ENCODE measurements at places on chromosomes 13 and 19.
A peak's percentile ranks its signal among the peaks of the same experiment; 100 is the strongest.

DNA sequence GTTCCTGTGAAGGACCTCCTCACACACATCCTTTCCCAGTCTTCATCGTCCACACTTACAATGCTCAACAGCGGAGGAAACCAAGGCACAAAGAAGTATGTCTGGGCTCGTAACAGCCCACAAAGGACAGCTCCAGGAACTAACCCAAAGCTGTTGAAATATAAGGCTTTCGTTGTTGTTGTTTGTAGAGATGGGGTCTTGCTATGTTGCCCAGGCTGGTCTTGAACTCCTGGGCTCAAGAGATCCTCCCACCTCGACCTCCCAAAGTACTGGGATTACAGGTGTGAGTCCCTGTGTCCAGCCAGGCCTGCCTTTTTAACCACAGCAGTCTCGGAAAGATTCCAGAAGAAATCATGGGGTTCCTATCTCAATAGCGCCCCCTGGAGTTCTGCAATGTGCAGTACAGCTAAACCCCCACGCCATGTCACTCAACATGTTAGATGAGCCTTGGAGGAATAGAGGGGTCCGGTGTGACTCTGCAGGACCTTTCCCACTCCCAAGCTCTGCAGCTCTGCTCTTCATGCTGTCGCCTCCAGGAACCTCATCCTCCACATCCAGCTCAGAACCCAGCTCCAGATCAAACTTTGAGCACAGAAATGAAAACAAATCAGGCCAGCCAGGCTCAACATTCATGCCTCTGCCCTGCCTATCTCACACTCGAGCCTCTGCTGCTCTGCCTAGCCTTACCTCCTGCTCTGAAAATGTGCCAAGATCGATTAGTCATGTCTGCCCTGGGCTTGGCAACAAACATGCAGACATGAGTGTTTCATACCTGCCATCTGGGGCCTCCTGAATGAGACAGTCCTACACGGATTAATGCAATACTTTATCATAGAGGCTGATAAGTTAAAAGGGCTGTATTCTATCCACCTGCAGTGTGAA lies 7.5 kb downstream of the PLA2G4C start:
- peak; percentile 36 for DNase-seq

- DNase-seq, result no peak
These were observed 93.0 kb upstream of the TEX29 start for GRCh38 chr13:111227405-111227804.

DNA sequence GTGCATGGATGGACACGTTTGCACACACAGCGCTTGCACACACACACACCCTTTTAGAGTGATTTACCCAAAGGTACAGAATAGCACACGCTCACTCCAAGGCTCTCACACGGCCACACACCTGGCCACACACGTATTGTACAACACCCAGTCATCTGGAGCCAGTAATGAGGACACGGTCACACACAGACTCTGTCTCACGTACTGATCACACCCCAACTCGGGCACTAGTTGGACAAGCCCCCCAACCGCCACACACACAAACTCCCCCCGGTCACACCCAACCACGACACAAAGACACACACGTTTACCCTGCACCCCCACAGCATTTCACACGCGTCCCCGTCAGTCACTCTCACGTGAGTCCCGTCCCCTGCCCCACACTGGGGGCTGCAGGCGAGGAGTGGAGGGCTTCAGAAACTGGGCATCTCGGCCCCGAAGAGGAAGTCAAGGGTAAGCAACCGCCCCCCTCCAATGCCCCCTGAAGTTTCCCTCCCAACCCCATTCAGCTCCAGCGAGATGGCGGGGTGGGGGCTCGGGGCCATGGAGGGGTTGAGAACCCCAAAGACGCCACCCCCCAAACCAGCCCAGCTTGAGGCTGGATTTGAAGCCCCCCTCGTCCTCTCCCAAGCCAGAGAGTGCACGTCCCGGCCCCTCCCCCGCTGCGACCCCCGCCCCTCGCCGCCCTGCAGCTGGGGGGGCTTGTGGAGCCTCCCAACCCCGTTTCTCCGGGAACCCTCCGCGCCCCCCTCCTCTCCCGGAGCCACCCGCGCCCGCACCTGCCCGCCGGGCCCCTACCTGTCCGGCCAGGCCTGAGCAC lies 599 bp downstream of the OLFM2 start:
- no peak for DNase-seq

GRCh38 chr19:44111910-44112463 lies 1.2 kb upstream of the ZNF225 start:
- peak; percentile 9 for DNase-seq

DNA sequence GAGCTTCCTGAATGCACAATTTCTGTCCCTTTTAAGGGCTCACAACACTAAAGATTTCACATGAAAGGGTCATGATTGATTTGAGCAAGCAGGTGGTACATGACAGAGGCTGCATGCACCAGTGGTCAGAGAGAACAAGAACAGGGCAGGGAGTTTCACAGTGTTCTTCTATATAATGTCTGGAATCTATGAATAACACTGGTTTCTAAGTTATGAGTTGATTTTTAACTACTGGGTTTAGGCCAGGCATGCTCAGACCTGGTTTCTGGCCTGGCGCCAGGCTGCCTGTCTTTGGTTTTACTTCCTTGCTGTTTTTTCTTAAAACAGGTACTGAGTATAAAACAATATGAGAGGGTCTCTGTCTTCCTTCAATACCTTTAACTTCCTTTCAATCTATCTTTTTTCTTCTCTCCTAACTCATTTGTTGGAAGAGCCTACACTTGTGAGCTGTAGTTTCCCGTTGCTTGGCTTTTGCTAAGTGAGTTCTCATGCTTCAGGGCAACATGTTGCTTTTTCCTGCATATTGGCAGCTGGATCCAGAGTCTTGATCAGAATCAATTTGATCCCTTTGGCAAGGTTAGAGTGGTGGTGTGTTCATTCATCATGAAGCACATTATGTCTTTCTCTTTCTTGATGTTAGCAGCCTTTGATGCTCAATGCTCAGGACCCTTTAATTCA lies 38.5 kb upstream of the FGF14 start:
- DNase-seq, result no peak

GRCh38 chr19:31723101-31723500 lies 373.9 kb upstream of the TSHZ3 start:
- DNase-seq, result no peak

DNA sequence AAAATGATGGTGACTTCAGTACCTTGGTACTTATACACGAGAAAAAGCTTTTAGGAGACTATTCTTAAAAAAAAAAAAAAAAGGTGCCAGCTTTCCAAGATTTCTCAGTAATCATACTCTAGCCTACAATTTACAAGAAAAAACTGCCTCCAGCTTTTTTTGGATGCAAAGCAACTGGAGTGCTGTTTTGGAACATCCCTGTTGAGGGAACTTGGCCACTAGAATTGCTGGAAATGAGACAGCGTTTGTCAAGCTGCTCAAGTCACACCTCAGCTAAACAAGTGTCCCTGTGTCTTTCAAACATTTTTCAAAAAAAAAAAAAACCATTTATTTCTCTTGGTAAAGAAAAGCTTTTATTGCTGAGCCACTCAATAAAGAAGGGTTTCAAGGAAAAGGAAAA lies 413.1 kb upstream of the ARGLU1 start:
- no peak for DNase-seq

DNA sequence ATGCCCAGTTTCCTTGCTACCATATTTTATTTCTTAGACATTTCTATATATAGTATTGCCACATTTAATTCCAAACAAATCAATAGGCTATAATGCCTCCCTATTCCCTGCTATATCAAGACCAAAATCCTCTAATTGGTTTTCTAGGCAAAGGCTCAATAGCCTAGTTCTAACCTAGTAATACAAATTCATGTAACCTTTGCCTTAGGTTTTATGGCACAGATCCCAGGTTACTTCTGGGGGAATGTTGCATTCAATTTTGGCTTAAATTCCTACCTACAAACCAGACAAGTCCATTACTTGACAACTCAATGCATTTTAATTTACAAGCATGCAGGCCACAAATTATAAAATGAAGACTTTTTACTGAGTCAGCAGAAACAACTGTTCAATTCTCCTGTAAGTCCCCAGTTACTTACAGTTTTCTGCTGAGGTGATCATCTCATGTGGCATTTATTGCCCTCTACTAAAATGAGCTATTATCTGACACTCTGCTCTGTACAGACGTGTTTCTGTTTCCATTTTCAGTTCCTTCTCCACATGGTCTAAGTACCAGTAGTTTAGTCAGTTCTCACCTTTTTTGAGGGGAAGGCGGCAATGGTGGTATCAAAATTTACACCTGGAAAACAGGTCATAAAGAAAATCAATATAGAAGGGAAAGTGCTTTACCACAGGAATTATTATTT lies 11.7 kb downstream of the KCNRG start:
- DNase-seq, result no peak

DNA sequence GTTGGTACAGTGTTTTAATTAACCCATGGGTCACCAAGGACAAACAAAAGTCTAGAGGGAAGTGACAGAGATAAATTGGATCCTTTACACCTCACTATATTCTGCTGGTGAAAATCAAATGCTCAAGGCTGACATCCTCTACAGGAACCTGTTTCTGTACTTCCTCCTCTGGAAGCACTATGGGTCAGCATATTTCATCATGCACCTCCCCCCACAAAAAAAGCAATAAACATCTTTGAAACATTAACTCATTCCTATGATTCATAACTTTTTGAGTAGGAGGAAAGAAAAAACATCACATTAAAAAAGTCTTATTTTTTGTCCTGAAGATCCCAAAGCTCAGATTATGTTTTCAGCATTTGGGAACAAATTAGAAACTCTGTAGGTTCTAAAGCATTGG lies 588.3 kb upstream of the SGCG start:
- DNase-seq, result no peak

DNA sequence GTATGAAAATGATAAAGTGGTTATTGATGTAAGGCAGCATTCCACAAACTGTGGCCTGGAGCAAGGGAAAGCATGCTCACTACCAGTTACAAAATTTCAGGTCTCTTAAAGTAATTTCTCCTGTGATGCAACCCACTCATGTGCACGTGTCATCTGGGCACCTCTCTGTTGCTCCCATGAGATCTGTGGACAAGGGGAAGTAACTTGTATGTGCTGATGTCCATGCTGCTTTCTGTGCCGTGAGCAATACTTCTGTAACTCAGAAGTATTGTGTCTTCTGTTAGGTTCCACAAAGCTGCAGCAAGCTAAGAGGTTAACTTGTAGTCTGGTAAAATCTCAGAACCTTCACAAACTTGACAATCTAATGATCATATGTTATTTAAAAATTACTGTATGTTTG lies 930.0 kb upstream of the SLITRK6 start:
- DNase-seq, result no peak

DNA sequence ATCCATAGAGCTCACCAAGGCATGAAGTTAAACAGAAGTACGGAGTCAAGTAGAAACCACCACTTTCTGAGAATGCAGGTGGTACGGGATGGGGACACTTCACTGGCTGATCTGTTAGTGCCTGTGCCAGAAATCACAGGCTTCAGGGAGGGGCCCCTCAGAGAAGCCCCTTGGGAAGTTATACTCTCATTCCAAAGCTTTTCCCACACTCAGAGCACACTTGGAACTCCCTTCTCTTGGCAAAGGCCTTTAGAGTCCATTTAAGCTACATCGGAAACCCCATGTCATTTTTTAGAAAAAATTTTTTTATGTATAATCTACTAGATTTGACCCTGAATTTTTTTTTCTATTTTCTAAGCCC lies 80.7 kb upstream of the WASF3 start:
- DNase-seq, result no peak

GRCh38 chr19:4449022-4449638 lies 8.5 kb downstream of the UBXN6 start:
- no peak for DNase-seq

- no peak for DNase-seq
These were observed 215.3 kb downstream of the ZIC5 start for GRCh38 chr13:99756281-99756680.

DNA sequence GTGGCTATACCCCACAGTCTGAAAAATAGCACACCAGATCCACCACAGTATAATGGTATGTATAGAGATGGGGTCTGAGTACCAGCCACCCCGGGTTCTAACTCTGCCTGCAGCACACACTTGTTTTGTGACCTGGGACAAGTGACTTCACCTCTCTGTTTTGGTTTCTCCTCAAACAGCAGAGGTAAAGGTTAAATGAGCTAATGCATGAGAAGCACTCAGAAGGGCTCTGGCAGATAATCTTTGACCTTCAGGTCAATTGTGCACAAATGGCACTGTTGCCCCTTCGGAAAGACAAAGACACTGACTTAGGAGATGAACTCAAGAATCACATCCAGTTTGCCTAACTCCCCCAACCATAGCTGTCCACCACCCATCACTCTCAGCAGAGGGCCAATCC lies 7.7 kb downstream of the ZC3H4 start:
- no peak for DNase-seq

GRCh38 chr19:2425622-2426581 lies 1.5 kb downstream of the TIMM13 start:
- no peak for DNase-seq

GRCh38 chr13:20442375-20442774 lies 83.3 kb downstream of the CRYL1 start:
- no peak for DNase-seq

DNA sequence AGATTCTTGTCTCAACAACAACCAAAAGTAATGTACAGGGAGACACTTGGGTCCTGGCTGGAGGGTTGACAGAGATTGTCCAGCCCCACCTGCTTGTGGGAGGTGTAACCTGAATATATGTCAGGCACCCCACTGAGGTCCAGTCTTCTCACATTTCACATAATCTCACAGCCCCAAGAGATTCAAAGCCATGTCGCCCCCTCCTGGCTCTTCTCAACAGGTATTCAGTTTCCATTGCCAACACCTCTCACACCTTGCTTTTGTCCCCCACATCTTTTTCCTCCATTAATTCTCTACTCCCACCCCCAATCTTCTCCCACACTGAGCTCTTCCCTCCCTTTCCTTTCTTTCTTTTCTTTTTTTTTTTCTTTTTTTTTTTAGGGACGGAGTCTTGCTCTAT lies 11.2 kb downstream of the UNC13A start:
- DNase-seq, result no peak

DNA sequence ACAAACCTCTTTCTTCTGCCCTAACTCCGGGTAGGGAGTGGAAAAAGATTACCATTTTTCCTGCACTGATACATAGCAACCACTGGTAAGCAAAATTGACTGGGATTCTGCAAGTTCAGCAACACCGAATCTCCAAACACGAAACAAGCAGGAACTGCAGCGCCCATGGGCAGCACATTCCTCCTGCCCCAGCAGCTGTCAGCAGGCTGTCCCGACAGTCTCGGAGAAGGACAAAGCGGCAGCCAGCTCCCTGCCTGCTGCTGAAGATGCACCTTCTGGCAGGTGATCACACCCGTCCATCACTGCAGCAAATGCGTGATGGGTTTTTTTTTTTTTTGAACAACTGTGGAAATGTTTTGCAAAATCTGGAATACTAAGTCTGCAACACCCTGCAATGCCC lies 6.7 kb downstream of the TMTC4 start:
- DNase-seq, result no peak
